ENCODE measurements at places on chromosomes 3 and 15.

- DNase-seq = peak; percentile 88
Observed at GRCh38 chr3:70992131-70992530, 591.4 kb downstream of the FOXP1 start.

- DNase-seq = no peak
Observed at GRCh38 chr15:69583626-69584025, 131.0 kb downstream of the RPLP1 start.

GRCh38 chr15:42034628-42035434 is 14.0 kb upstream of the PLA2G4E start:
- no peak for DNase-seq

DNA sequence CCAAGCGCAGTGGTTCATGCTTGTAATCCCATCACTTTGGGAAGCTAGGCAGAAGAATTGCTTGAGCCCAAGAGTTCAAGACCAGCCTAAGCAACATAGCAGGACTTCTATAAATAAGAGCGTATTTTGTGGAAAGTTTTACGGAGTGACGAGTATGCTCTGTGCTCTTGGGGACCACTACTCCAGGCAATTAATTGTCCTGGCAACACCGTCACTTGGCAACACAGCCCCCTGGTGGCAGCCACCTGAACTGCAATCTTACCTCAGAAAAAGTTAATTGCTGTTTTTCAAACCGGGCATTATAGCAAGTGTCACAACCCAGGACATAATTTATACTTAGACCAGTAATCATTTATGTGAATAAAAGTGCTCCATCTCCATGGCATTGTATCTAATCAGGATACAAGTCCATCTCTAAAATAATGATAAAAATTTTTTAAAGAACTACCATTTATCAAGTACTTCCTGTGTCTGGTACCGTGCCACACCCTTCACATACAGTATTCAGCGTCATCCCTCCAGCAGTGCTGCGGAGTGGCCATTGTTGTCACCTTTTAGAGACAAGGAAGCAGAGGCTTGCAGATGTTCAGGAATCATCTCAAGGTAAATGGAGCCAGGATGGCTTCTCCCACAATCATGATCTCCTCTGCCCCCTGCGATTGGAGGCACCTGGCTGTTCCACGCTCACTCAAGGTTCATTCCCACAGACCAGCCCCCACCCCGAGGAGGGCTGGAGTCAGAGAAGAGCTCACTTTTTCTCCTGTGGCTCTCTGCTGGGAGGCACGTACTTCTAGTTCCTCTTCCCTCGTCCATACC is 34.5 kb downstream of the PLA2G4D start:
- DNase-seq = peak; percentile 28

- DNase-seq = no peak
Observed at GRCh38 chr15:31275331-31276262, 51.0 kb upstream of the KLF13 start.

DNA sequence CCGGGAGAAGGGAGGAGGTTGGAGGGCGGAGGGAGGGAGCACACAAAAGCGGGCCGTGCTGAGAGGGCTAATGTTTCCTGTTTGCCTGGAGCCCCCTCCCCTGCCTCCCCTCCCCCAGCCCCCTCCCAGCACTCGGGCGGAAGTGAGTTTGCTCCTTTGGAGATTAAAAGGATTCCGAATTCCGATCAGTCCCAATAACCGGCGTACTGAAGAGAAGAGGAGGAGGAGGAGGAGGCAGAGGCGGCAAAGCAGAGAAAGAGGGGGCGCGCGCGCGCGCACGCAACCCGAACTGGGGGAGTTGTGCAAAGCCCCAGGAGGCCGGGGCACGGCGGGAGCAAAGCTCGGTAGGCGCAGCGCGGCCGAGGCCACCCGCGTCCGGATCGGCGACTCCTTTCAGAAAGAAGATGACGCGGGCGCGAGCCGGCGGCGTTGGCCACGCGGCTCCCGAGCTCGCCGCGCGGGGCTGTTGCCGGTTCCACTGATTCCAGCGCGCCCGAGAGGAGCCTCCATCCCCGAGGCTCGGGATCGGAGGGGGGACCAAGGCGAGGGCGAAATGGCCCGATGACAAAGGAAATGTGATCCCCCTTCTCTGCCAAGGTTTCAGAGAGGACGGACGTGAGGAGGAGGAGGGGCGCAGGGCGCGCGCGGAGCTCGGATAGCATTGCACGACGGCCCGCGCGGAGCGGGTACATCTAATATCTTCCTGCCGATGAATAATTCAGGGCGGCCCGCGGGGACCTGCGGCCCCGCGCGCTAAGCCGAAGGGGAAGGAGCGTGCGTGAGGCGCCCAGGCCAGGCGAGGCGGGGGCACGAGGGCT is 1.1 kb upstream of the TRIM71 start:
- peak; percentile 29 for DNase-seq

DNA sequence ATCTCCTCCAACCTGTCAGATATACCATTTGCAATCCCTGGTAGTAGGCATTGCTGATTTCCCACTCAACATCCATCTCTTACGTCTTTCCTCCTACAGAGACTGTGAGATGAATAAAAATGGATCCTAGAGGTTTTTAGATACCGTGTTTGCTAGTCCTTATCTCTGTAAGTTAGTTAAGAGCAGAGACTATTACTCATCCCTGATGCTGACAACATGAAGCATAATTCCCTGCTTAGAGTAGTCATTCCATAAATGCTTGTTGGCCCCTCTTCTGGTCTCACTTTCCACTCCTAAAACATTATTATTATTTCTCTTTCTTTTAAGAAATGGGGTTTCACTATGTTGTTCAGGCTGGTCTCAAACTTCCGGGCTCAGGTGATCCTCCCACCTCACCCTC is 136.2 kb downstream of the RTP4 start:
- peak; percentile 7 for DNase-seq

- no peak for DNase-seq
Observed at GRCh38 chr3:52983336-52983807, 62.5 kb downstream of the SFMBT1 start.

GRCh38 chr3:152319831-152320617 is 51.3 kb downstream of the MBNL1 start:
- DNase-seq = peak; percentile 36

DNA sequence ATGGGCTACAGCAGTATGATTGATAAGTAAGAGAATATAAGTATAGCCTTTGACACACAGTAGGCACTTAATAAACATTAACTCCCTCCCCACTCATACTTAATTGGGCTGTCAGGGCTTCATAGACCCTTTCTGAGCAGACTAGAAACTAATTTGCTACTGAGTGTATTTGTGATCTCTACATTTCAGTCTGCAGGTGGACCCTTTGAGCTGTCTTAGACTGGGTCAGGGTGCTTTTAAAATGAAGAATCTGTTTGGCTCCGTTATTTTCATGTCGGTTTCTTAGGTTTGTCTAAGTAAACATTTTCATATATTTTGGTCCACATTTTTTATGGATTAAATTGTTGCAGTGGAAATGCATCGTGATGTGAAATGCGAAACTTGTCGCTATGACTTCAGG is 50.3 kb upstream of the SELENOK start:
- no peak for DNase-seq

- DNase-seq = no peak
Observed at GRCh38 chr3:46463868-46464241, 850 bp downstream of the LTF start.

DNA sequence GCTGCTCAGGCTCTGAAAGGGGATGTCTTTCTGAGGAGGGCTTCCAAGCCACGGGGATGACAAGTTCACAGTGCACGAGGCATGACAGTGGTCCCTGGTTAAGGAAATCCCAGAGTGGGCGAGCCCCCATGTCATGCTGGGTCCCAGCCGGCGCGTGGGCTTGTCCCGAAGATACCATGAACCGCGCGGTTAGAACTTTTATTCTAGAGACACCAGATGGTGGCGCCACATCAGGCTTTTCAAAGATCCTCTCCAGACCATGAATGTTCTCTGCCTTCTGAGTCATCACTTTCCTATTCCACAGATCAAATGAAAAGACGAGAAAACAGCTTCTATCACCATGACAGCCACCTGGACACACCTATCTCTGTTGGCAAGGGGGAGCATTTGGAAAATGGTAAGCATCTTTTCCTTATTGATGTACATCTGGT is 227.8 kb upstream of the LYSMD4 start:
- DNase-seq = peak; percentile 17
